Hematopoietic multipotent progenitor cell (in vitro differentiated cells): ENCODE measurements at places on chromosomes 4 and X.

GRCh38 chr4:15805583-15806517, 27.7 kb downstream of the CD38 start:
- peak; percentile 57 for DNase-seq

- DNase-seq: no peak
Measured at GRCh38 chr4:159006202-159006601, 96.7 kb upstream of the RAPGEF2 start.

- no peak for DNase-seq
Measured at GRCh38 chr4:119070301-119070700, 65.3 kb upstream of the MYOZ2 start.

- DNase-seq: no peak
Measured at GRCh38 chr4:154086247-154086646, 297.4 kb upstream of the SFRP2 start.

- DNase-seq: no peak
Measured at GRCh38 chrX:103414561-103414960, 38.2 kb downstream of the BEX3 start.

GRCh38 chr4:2808001-2808400, 15.1 kb downstream of the SH3BP2 start:
- no peak for DNase-seq

- no peak for DNase-seq
Measured at GRCh38 chrX:153645921-153646488, 998 bp upstream of the DUSP9 start.

GRCh38 chr4:56531149-56531770, 25.7 kb downstream of the ARL9 start:
- no peak for DNase-seq

GRCh38 chr4:185820146-185821028, 8.4 kb upstream of the SORBS2 start:
- no peak for DNase-seq

DNA sequence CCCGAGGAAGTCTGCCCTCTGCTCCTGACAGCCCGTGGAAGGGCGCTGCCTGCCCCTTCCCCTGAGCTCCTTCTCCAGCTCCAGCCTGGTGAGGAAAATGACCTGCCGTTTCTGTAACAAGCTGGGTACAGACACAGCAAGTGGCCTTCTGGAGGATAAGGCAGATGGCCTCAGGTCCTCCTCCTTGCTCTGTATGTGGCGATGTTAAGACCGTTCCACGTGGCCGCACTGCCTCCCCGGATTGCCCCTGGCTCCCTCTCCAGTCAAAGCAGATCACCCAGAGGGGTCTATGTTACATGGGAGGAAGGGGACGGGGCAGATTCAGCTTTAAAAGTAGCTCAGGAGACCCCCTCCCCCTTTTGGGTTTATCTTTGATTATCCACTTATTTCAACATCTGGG, 80.3 kb upstream of the GATB start:
- no peak for DNase-seq

DNA sequence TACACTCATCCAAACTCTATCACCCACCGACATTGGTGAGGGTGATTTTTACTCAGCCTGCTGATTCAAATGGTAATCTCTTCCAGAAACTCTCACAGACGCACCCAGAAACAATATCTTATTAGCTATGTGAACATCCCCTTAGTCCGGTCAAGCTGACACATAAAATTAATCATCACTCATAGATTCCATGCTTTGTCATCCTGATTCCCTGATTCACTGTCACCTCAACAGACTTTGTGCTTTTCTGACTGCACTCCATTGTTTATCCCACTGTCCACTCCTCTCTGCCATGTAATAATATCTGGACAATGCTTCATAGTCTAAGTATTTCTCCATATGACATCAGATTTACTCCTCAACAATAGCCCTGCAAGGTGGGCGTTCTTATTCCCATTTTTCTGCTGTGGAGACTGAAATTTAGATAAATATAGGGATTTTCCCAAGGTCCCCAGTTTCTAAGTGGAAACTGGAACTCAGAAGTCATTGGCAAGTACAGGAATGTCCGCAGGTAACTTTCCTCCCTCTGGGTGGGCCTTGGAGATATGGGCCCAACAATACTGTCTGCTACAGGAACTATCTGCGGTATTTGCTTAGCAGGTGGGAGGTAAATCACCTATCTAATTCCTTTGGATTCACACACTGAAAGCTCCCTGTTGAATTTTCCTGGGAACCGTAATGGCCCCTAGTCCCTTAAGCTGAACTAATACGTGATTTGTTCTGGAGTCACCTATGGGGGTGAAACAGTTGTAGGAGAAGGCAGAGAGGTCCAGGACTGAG, 228.6 kb upstream of the BCOR start:
- no peak for DNase-seq

DNA sequence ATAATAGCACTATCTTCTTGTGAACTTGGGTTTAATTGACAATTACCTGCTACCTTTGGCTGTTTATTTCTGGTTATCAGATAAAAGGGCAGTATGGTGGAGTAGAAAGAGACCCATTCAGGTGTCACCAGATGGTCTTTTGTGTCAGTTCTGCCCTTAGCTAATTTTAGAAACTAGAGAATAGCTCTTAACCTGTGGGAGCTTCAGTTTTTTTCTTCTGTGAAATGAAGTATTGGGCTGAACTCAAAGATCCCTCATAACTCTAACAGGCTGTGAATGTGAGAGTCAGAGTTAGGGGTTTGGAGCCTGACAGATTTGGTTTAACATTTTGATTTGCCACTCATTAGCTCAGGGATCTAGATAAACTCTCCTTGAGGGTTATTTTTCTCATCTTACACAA, 335.2 kb downstream of the PPP1R2C start:
- no peak for DNase-seq

- DNase-seq: no peak
Measured at GRCh38 chr4:154328030-154328429, 163.6 kb downstream of the DCHS2 start.

- no peak for DNase-seq
Measured at GRCh38 chrX:23901805-23902204, 5.9 kb downstream of the APOO start.

GRCh38 chr4:8849266-8850073, 22.2 kb downstream of the HMX1 start:
- DNase-seq: no peak

- DNase-seq: no peak
Measured at GRCh38 chr4:60930866-60931265, 269.3 kb upstream of the ADGRL3 start.

GRCh38 chr4:139207873-139208403, 30.9 kb upstream of the ELF2 start:
- peak; percentile 10 for DNase-seq

- no peak for DNase-seq
Measured at GRCh38 chr4:151238477-151238876, 38.5 kb upstream of the PRSS48 start.

DNA sequence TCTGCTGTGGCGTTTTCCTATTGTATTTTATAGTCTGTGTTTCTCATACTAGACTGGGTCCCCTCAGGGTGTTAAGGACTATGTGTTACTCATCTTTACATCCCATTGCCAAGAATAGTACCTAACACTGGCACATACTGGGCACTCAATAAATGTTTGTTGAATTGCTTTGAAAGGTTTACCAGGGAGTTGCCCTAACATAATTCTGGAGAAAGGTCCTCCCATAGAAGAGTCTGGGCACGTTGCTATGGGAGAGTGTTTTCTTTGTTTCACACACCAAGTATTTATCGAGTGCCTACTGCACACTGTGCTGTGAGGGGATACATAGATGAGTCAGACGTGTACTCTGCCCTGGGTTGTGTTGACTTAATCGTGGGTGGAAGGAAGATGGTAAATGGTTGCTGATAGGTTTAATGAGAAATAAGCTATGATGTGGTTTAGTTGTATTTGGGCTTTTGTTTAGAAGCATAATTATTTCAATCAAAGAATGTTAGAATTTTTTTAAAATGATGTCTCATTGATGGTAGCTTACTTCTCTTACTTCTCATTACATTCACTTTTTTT, 42.9 kb downstream of the AFF1 start:
- DNase-seq: no peak

GRCh38 chrX:6599230-6599860, 64.4 kb upstream of the VCX3A start:
- DNase-seq: no peak

GRCh38 chrX:25968920-25969319, 169.2 kb upstream of the MAGEB18 start:
- no peak for DNase-seq

DNA sequence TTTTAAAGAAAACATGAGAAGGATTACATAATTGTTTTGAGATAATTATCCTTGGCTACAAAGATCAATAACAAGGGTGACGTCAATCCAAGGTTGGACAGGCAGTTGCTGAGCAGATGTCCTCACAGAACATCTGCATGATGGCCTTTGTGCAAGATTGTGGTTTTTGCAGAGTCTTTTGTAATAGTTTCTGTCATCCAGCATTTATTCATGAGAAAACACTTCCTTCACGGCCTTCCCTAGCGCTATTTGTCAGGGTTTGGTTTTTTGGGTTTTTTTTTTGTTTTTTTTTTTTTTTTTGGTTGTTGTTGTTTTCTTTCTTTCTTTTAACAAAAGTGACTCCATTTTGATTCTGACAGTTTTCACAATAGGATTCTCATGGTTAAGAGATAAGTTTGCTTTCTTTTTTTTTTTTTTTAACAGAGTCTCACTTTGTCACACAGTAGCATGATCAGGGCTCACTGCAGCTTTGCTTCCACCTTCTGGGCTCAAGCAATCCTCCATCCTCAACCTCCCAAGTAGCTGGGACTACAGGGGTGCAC, 31.5 kb upstream of the ELF2 start:
- DNase-seq: peak; percentile 63

- DNase-seq: no peak
Measured at GRCh38 chr4:188297873-188298272, 158.6 kb downstream of the TRIML1 start.

DNA sequence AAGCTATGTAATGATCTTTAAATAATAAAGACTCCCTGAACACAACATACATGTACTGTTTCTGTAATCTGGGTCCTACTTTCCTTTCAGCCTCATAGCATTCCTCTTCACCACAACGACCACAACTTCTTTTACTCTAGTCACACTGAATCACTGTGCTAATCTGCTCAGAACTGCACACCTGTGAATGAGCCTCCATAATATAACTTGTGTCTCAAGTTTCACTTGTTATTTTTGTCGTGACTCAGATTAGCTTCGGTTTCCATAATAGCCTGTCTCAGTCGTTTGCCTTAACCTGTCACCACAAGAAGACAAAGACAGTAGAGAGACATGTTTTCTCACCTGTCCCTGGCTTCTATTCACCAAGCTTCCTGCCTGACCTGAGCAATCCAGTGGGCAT, 61.8 kb downstream of the MAGED1 start:
- DNase-seq: no peak

DNA sequence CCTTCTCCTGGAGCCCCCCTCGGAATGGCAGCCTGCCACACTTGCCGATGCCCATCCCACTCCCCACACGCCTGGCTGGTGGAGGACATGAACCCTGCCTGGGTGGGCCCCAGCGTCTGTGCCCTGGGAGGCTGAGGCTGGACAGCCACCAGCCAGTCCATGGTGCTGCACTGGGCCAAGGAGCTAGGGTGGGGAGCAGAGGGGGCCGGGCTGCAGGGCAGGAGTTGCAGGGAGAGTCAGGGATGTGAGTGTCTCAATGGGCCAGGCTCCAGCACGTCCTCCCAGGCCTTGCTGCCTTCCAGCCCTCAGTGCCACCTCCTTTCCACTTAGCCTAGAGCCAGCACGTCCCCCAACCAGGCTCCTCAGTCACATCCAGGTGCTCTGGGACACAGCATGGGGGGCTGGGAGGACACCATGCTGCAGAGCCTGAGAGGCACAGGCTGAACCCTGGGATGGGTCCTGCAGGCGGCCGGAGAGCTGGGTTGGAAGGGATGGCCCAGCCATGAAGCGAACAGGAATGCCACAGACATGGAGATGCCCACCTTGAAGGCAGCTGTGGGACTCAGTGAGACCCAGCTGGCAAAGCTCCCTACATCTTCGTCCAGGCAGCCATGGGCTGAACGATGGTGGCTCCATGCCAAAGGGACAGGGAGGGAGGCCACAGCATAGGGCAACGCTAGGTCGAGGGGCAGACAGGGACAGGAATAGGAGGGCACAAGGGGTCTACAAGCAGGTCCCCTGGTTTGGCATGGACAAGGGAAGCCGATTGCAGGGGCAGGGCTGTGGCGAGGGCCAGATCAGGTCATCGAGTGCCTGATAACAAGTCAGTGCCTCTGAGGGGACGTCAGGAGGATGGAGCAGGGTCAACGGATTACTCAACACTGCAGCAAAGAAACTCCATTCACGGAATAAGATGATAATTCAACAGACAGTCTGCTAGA, 30.1 kb upstream of the MXD4 start:
- no peak for DNase-seq

- DNase-seq: peak; percentile 57
Measured at GRCh38 chrX:81174286-81174685, 27.4 kb downstream of the HMGN5 start.
